Stimulated activated CD8-positive, alpha-beta memory T cell treated with anti-CD3 and anti-CD28 coated beads, Interleukin-7, amount 100 ng/mL, for 1 hour (primary cell): ENCODE measurements at places on chromosomes 5 and 9.

DNA sequence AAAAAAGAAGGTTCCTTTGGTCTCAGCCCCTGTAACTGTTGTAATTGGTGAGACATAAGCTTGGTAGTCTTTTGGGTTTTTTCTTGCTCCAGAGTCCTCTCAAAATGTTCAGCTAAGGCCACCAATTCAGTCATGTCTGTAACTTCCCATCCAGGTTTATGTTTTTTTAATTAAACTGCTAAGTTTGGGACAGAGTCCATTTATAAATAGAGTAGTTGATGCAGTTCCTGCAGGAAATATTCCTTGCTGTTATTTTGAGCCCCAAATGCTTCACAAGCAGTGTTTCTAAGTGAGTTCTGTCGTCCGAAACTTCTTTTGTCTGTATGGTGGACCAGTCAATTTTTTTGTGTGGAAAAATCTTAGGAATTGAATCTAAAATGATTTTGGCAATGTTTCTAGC, 155.0 kb downstream of the AOPEP start:
- DNase-seq: no peak

GRCh38 chr9:706606-707459, 134.7 kb upstream of the DMRT1 start:
- peak; percentile 2 for DNase-seq

- no peak for DNase-seq
Measured at GRCh38 chr9:112059145-112059965, 115.7 kb downstream of the SUSD1 start.

DNA sequence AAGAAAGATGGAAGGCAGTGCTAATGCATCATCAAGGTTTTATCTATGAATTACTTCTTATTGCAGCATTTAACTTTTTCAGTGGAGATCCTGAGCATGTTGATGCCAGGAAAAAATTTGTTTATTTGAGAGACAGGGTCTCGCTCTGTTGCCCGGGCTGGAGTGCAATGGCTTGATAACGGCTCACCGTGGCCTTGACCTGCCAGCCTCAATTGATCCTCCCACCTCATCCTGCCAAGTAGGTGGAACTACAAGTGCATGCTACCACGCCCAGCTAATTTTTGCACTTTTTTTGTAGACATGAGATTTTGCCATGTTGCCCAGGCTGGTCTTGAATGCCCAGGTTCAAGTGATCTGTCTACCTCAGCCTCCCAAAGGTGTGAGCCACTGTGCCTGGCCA, 47.2 kb downstream of the AOPEP start:
- DNase-seq: no peak

GRCh38 chr9:23555851-23556250, 270.2 kb downstream of the ELAVL2 start:
- DNase-seq: no peak

DNA sequence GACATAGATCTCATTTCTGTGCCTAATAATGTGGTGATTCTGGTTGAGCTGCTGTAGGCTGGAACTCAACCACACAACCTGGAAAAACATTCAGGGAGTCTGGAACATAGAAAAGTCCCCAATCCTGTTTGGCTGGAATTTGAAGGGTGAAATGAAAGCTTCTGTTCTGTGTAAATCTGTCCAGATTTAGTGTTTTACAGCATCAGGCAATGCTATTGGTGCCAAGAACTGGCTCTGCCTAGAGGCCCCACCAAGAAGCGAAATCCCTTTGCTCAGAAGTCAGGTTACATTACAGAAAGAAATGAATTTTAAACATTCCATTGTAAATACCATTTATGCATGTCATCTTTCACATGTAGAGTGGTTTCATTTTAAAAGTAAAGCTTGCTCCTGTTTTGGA, 56.3 kb downstream of the TMEM174 start:
- no peak for DNase-seq

DNA sequence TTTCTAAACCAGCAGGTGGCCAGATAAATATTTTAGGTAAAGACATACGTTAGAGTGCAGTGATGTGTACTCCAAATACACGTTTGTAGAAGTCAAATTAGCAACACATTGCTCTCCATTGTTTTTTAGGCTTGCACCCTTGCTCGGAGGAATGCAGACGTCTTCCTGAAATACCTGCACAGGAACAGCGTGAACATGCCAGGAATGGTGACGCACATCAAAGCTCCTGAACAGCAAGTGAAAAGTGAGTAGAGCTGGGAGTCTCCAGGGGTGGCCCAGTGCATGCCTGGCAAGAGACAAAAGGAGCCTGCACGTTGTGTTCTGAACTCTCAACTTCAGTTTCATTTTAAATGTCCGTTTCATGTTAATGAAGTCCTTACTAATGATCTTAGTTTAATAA, 207.5 kb upstream of the OTULINL start:
- DNase-seq: no peak

GRCh38 chr5:26660116-26660515, 378.3 kb downstream of the CDH9 start:
- DNase-seq: no peak

GRCh38 chr9:88660611-88661010, 125.6 kb downstream of the NXNL2 start:
- DNase-seq: no peak

DNA sequence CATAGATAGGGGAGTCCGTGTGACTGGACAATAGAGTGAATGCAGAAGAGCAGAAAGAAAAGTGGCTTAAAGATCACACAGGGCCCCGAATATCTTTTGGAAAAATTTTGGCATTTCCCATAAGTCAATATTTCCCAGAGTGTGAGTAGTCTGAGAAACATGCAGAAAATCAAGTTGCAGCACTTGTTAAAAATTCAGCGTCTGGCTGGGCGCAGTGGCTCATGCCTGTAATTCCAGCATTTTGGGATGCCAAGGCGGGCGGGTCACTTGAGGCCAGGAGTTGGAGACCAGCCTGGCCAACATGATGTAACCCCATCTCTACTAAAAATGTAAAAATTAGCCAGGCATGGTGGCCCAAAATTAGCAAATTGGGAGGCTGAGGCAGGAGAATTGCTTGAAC, 227.0 kb downstream of the DRD1 start:
- no peak for DNase-seq

- no peak for DNase-seq
Measured at GRCh38 chr5:127564002-127564769, 46.7 kb downstream of the PRRC1 start.

- peak; percentile 3 for DNase-seq
Measured at GRCh38 chr5:159208514-159209437, 577 bp downstream of the RNF145 start.

- DNase-seq: no peak
Measured at GRCh38 chr9:88916894-88917293, 74.4 kb upstream of the S1PR3 start.

- peak; percentile 59 for DNase-seq
Measured at GRCh38 chr5:173972925-173973615, 15.9 kb upstream of the C5orf47 start.
